Stimulated activated CD4-positive, alpha-beta T cell treated with anti-CD3 and anti-CD28 coated beads, TNF-alpha, amount 100 ng/mL, for 1 hour (primary cell): ENCODE measurements at places on chromosomes 13 and 19.

DNA sequence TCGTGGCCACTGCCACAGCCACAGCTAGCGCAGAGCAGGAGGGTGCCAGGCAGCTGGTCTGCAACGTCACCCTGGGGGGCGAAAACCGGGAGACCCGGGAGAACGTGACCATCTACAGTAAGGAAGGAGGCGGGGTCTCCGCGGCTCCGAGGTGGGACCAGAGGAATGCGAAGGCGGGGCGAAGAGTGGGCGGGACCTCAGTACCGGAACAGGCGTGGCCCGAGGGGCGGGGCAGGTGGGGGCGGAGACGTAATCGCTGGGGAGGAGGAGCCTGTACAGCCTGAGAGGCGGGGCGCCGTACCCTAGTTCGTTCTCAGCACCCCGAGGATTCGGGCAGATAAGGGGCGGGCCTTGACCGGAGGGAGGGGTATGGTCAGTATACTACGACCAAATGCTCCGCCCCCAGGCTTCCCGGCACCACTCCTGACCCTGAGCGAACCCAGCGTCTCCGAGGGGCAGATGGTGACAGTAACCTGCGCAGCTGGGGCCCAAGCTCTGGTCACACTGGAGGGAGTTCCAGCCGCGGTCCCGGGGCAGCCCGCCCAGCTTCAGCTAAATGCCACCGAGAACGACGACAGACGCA, 2.5 kb downstream of the ICAM5 start:
- DNase-seq, result no peak

DNA sequence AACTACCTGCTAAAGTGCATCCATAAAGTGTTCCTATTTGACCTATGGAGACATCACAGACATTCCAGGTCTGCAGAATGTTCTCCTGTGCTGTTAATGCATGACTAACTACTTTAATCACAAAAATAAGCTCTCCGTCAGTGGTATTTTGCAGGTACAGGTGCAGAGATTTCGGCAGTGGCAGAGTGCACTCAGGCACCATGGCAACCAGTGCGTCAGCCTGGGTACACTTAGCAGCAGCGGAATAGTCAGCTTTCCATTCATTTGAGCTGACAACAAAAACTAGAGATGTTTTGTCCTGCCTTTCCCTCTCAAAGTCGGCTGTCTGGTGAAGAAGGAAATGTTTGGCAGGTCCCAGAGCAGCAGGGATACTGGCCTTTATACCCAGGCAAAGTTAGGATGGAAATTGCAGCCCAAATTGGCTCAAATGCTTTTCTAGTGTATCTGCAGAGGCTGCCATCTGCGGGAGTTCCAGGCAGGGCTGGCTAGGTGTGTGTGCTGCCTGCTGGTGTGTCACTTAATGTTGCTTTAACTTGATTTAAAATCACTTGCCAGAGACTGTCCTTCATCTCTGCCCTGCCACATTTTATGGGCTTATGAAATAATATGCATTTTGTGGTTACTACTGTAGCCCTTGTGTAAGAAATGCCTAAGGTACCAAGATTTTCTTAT, 195.8 kb downstream of the RAP2A start:
- no peak for DNase-seq

DNA sequence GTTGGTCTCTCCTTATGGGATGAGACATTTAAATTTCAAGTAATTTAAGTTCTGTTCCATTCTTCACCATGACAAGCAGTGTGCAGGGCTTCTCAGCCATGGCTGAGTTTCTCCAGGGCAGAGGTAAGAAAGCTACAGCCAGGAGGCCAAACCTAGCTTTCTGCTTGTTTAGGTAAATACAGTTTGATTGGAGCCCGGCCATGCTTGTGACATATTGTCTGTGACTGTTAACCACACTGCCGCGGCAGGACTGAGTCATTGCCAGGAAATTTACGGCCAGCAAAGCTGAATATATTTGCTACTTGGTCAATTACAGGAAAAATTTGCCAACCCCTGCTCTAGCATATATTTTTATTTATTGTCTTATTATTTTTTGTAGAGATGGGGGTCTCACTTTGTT, 10.7 kb downstream of the NLRP8 start:
- no peak for DNase-seq

GRCh38 chr13:73631411-73631810, 502.8 kb downstream of the KLF12 start:
- no peak for DNase-seq

GRCh38 chr19:1457031-1457739, 7.3 kb downstream of the APC2 start:
- DNase-seq, result no peak

DNA sequence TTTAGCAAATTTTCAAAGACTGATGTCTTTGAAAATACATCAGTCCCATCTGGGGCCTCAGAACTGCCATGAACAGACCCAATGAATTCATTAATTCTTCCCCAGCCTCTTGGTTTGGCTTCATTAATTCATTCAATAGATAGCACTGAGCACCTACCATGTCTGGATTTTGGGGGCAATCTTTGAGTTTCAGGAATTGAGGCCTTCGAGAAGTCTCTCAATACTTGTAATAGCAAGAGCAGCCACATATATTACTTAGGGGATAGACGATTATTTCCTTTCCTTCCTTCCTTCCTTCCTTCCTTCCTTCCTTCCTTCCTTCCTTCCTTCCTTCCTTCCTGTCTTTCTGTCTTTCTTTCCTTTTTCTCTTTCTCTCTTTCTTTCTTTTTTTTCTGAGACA, 64.8 kb downstream of the ALOX5AP start:
- DNase-seq, result no peak

DNA sequence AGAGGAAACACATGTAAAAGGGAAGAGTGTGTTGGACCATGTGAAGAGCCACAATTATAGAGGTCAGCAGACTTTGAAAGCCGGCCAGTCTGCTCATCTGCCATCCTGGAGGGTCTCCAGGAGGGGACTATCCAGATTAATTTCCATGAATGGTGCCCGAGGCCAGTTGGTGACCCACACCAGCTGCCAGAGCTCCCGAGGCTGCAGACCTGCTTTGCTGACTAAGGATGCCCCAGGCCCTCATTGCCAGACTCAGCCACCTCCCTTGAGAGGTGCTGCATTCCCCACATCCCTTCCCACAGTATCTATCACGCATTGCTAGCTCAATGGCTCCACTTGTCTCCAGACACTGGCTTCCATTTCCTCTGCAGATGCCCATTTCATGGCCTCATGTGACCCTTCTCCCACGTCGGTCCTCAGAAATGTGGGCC, 110.3 kb downstream of the NALCN start:
- DNase-seq, result no peak

GRCh38 chr19:54465426-54466109, 2.0 kb upstream of the LENG9 start:
- DNase-seq, result no peak

DNA sequence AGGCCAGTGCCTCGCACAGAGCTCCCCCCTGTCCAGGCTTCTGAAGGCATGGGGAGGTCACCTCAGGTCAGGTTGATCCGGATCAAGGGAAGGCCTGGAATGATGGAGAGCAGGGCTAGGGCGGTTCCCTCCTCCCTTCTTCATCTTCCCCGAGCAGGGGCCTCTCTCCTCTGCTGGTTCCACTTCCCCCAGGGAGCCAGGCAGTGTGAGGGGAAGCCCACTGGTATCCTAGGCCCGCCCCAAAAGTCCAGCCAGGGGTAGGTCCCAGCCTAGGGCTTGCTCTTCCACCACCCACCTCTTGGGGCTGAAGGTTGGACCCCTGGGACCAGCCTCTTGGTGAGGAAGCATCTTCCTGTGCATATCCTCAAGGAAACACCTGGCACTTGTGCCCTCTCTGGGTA, 16.4 kb upstream of the PRR19 start:
- DNase-seq, result no peak

DNA sequence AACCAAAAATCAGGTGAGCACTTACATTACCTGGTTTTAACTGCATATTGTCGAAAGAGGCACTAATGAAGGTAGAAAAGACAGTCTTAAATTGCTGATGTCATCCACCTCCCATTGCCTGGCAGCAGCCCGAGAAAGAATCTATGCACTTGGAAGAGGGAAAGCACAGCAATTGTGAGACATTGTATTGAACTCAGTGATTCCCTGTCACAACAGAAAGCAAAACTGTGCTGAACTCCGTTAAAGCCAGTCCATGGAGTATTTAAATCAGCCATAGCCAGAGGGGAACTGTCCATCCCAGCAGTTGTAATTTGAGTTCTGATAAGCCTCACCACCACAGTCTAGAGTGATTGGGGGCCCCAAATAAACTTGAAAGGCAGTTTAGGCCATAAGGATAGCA, 466.6 kb upstream of the PCDH9 start:
- no peak for DNase-seq

DNA sequence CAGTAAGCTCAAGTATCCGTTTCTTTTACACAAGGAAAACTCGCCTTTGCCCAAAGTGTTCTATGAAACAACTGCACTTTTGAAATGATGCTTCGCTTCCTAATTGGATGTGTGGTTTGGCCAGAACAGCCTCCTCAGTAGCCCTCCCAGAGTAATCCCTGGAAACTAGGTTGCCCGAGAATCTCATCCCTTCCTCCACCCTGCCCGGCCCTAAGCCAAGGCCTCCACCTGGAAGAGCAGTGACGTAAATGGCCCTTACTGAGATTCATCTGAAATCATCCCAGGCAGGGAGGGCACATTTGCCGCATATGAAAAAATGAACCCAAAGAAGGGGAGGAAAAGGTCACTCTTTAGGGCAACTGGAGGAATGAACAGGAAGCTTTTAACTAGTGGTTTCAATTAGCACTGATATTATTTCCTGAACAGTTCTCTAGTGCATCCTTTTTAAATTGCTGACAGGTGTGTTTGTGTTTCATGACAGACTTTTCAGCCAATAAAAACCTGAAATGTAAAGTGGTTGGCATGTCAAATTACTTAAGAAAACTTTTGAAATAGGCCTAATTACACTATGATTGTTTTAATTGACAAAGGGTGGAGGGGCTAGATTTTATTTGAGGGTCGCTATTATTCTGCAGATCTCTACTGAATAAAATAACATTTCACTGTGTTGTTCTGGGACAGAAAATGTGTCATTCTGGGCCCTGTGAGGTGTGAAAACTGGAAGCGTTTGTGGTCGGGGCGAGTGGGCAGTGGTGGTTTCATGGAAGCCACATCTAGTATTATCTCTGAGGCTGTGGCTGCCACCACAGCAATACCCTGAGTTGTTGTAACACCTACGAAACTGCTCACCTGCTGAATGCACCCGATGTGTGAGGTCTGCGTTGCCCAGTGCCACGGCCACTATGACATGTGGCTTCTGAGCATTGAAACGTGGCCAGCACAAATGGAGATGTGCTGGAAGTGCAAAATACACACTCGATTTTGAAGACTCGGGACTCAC, 112.1 kb downstream of the ZIC5 start:
- DNase-seq, result no peak

DNA sequence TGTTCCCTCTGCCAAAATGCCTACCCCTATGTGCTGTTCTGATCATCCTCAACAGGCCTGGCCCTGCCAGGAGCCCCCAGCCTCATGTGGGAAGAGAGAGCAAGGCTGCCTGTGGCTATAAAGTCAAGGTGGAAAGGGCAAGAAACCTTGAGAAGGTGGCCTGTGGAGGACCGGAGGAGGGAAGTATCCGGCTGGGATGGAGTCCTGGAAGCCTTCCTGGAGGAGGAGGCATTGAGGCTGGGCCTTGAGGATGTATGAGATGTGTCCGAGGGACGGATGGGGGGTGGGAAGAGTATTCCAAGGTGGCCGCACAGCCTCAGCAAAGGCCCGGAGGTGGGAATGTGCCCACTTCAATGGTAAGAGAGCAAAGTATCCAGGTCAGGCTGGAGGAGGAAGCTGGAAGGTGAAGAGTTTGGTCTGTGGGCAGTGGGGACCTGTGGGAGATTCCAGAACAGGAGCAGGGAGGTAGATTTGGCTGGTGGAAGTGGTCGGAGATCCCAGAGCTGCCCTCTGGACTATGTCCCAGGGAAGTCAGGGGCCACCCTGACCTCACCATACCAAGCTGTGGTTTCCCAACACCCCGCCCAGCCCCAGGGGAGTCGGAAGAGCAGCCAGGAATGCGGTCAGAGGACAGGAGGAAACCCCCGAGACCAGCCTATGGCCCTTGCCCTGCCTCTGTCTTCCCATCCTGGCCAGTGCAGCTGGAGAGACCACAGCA, 3.0 kb upstream of the PLIN4 start:
- DNase-seq, result no peak

DNA sequence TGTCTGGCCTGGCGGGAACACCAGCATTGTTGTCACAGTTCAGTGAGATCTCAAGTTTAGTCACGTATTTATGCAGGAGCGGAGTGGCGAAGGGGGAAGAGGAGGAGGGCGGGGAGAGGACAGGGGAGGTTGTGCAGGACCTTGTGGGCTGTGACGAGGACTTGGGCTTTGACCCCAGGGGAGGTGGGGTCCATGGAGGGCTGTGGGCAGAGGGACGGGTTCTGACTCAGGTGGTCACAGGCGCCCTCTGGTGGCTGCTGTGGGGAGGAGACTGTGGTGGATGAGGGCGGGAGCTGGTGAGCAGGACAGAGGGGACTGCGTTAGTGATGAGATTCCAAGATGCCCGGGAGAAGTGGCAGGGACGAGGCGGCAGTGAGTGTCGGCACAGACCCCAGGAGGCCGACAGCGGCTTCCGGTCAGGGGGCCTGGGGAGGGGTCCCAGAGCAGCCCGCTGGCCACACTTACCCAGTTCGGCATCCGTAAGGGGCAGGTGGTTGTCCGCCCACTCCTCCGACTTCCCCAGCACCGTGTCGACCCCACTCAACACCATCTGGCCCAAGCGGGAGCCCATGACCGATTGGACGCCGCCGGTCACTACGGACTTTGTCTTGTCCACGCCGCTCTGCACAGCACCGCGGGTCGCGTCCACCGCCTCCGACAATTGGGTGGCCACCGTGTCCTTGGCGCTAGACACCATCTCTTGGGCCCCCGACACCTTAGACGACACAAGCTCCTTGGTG, 15.7 kb downstream of the PLIN3 start:
- DNase-seq, result peak; percentile 17

DNA sequence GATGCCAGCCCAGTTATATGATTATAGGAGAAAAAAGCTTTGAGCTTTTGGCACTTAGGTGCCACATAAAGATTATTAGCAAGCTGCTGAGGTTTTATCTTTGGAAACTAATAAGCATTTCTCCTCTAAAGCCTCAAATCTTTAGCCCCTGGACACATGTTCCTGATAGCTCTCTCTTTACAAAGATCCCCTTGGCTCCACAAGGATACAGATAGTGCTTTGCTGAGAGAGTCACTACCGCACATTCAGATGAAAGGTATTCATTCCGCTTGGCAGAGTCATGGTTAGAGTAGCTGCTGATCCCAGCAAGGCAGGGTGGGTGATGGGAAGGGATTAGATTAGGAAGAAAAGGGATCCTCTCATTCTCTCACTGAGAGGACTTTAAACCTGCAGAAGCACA, 28.2 kb upstream of the PSG7 start:
- no peak for DNase-seq

- no peak for DNase-seq
Measured at GRCh38 chr13:108407495-108407894, 138.0 kb downstream of the TNFSF13B start.

GRCh38 chr13:20610006-20610405, 43.0 kb downstream of the IFT88 start:
- DNase-seq, result no peak

- DNase-seq, result peak; percentile 38
Measured at GRCh38 chr19:35755550-35756376, 1.1 kb downstream of the HSPB6 start.

DNA sequence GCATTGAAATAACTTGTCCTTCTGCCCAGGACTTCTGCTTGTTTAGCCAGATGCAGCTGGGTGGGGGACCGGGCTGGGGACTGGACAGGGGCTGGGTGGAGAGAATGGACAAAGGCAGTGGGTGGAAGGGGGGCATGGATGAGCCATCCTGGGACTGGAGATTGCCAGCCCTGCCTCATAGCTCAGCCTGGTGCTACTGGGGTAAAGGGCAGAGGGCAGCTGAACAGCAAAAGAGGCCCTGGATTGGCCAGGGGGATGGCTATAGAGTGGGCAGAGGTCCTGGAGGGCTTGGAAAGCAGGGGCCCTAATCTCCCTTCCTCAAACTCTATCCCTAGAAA, 17.7 kb upstream of the PLAUR start:
- no peak for DNase-seq

- no peak for DNase-seq
Measured at GRCh38 chr13:30037766-30038165, 187.3 kb upstream of the UBL3 start.
